ENCODE measurements at places on chromosomes 12 and 14. TPM values are rescaled to one million over a fixed set of nuclear protein-coding genes. Genes with fewer than 3 reads are reported as not detected.

- DNase-seq = no peak
These were observed 172.4 kb downstream of the CALM1 start for GRCh38 chr14:90569201-90569600.

GRCh38 chr12:118880720-118881493, 100.4 kb upstream of the SRRM4 start:
- no peak for DNase-seq

GRCh38 chr12:90964616-90965015, 9.6 kb upstream of the CCER1 start:
- no peak for DNase-seq

DNA sequence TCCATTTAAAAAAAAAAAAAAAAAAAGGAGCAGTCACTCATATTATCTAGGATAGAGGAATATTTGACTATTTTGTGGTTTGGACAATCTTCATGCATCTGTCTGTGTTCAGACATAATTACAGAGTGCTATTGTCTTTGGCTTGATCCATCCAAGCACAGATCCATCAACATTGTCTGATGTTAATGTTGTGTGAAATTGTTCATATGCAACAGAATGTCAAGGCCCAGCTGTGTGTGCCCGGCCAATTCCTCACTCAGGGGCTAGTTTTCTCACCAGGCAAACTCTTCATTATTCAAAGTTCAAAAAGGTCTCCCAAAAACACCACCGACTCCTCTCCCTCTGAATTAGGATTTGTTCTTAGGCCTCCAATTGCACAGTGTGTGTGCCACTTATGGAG, 324.9 kb upstream of the TMTC1 start:
- no peak for DNase-seq

GRCh38 chr14:94620597-94620996, 8.4 kb downstream of the SERPINA3 start:
- DNase-seq = no peak

The SMCO3 gene
- not detected for total RNA-seq

DNA sequence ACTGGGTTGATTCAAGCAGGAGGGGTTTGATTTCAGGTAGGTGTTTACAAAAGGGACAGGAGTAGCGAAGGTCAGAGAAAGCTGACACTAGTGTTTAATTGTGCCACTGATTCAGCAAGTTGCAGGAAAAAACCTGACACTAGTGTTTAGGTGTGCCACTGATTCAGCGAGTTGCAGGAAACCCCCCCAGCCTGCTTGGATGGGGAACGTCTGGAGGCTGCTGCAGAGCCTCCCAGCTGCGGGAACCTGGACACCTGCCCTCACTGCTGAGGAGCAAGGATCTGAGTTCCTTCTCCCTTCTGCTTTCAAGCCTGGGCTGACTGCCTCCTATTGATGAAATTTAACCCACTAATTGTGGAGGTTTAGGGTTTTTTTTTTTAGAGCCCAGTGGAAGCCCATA, 84.2 kb downstream of the AVPR1A start:
- peak; percentile 2 for DNase-seq

DNA sequence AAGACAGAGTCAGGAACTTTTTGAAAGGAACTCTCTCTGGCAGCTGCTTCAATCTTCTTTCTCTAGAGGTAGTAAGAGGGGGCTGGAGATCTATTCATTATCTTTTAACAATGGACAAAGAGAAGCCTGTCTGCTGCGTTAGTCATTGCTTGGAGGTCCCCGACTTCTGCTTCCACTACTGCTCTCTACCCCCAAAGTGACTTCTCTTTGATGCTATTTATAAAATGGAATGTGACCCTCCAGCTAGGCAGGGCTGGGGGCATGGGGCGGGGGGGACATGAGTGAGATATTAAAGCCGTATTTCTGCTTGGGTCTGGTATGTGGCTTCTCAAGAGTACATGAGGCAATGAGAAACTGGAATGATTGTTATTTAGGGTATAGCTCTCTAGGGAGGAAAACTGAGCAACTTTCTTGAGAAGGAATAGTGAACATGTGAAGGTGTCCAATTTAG, 41.4 kb upstream of the NUDT4 start:
- DNase-seq = no peak

The PZP gene
- total RNA-seq = not detected

- no peak for DNase-seq
These were observed 14.3 kb downstream of the PPP1R12A start for GRCh38 chr12:79920421-79921238.

GRCh38 chr12:105506678-105507310, 176.3 kb downstream of the C12orf75 start:
- DNase-seq = no peak

DNA sequence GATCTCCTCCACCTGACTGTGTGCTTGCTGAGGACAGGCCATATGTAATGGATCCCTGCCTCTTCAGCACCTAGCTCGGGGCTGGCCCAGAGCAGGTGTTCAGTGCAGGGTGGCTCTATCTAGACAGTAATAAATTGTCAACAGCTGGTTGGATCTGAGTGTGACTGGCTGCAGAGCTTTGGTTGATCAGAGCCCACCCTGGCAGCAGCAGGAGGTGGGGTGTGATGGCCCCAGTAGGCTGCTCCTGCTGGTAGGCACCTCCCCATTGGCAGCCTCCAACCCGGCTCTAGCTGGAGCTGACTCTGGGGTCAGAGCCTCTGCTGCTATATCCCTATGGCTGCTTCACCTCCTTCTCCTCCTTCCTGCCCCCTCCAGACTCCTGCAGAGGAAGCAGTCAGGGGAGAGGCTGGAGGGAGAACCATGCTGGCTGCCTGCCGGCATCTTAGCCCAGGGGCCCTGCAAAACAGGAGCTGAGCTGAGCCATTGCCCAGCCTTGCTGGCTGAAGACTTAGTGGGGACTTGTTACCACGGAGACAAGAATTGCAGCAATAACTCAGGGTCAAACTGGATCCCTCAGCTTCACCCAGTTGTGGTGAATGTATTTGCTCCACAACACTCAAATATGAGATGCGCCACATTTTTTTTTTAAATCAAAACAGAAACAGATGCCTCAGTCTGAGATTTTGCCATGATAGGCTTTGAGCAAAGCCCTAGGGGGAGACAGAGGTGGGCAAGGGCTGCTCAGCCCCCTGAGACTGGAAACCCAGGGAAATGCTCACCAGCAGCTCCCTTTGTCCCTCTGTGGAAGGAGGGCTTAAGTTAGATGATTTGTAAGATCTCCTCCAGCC, 22.2 kb downstream of the TMEM63C start:
- DNase-seq = peak; percentile 41

The A2M gene
- total RNA-seq = 61.8 TPM

GRCh38 chr12:59036347-59036746, 116.0 kb upstream of the LRIG3 start:
- DNase-seq = no peak

DNA sequence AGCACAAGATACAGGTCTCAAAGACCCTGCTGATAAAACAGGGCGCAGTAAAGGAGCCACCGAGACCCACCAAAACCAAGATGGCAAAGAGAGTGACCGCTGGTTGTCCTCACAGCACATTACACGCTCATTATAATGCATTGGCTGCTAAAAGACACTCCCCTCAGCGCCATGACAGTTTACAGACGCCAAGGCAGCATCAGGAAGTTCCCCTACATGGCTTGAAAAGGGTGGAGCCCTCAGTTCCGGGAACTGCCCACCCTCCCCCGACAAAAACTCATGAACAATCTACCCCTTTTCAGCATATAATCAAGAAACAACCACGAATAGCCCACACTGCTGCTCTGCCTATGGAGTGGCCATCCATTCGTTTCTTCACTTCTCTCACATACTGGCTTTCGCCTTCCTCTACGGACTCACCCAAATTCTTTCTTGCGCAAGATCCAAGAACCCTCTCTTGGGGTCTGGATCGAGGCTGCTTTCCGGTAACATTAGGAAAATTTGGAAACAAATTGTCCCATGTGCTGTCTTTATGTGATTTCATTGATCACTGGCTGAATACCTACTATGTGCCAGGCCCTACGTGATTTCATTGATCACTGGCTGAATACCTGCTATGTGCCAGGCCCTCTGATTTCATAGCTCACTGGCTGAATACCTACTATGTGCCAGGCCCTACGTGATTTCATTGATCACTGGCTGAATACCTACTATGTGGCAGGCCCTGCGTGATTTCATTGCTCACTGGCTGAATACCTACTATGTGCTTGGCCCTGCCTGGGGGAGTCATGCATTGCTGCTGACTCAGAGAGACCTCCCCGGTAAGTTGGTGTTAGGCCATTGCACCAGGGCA, 126.4 kb downstream of the PIWIL1 start:
- DNase-seq = no peak

GRCh38 chr12:20369305-20370013, 1.1 kb downstream of the PDE3A start:
- peak; percentile 47 for DNase-seq

Data from cerebellum (tissue), 4 donors.